ENCODE measurements at places on chromosomes 1 and 21.
A peak's percentile ranks its signal among the peaks of the same experiment; 100 is the strongest.

GRCh38 chr1:239835946-239836440, 255.7 kb upstream of the FMN2 start:
- no peak for DNase-seq

DNA sequence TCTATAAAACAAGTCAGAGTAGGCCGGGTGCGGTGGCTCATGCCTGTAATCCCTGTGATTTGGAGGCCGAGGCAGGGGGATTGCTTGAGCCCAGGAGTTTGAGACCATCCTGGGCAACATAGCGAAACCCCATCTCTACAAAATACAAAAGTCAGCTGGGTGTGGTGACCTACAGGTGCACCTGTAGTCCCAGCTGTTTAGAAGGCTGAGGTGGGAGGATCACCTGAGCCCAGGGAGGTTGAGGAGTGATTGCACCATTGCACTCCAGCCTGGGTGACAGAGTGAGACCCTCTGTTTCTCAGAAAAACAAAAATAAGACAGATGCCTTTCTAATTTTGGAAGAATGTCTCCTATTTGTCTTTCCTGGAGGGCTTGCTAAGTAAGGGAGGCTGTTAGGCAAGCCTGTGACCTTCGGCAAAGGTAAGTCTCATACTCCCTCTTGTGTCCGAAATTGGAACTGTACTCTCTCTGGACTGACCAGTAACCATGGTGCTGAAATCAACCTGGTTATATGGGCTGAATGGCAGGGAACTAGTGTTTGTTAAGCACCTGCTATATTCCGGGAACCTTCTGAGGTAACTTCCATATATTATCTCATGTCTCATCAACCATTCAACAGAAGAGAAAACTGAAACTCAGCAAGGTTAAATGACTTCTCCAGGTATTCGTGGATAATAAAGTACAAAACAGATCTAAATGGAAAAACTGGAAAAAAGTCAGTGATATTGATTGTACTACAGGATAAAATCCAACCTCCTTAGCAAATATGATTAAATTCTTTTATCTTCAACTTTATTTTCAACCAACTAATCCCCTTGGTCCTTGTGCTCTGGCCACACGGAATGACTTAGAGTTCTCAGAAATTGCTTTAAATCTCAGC, 11.8 kb upstream of the RAB3B start:
- DNase-seq = peak; percentile 82

GRCh38 chr21:44593598-44594405, 1.5 kb upstream of the KRTAP10-6 start:
- no peak for DNase-seq

GRCh38 chr1:7552402-7552801, 218.7 kb upstream of the VAMP3 start:
- no peak for DNase-seq

GRCh38 chr21:37758982-37759381, 157.3 kb downstream of the KCNJ6 start:
- peak; percentile 14 for DNase-seq

DNA sequence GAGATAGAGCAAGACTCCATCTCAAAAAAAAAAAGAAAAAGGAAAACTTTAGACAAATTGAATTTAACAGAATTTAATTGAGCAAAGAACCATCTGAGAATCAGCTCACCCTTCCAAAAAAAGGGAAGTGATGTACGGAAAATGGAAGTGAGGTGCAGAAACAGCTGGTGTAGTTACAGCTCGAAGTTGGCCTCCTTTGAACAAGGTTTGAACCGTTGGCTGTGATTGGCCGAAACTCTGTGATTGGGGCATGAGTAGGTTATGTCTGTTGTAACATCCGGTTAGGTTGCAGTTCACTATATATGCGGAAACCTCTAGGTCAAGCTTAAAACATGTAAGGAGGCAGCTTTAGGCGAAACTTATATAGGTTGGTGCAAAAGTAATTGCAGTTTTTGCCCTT, 97.9 kb upstream of the KIF26B start:
- DNase-seq = no peak

DNA sequence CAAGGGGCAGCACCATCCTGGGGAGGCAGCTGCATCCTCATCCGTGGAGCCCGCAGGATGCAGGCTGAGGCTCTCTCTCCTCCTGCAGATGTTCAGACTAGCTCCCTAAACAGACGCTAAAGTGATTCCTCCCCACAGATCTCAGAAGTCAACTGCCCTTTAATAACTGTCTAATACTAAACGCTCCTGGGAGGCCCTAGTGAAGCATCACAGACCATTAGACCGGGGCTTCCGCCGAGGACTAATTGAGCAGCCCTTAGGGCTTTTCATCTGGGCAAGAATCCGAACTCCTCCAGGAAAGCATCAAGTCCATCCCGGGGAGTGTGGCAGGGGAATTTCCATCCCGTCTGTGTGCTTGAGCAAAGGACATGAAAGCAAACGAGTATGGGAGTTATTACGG, 40.4 kb downstream of the PRDM16 start:
- DNase-seq = no peak

DNA sequence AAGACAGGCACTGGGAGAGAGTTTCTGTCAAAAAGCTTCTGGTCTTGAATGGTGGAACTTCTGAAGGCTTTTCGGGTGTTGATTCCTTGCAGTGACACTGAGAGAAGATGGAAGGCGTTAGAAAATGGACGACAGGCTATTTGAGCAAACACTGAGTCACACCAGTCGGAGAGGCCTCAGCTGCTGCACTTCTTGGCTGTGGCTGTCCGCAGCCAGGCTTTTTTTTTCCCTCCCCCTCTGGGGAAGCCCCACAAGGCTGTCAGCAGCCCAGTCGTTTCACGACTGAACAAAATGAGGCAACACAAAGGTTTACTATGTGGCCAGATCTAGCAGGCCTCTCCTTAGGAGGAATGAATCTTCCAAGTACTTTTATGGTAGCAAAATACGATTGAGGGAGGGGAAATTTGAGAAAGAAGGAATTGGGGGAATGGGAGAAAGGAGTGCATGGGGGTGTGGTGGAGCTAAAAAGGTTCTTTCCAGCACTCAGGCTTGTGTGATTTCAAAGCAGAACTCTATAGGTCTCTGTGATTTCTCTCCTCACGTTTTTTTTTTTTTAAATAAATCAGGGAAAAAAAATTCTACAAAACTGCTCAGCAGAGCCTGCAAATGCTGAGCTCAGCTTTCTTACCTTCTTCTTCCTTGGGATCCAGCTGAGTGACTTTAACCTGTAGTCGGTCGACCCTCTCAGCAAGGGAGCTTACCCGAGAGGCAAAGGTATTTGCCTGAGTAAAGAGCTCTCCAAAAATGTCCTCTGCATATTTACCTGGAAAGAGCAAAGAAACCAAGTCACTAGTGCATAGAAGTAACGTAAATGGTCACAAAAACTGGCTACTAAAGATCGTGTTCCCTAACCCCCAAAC, 26.1 kb downstream of the GPR3 start:
- no peak for DNase-seq

- peak; percentile 21 for DNase-seq
These were observed 404 bp downstream of the LRRC8C start for GRCh38 chr1:89633248-89633799.

GRCh38 chr1:115678141-115678540, 36.4 kb downstream of the VANGL1 start:
- DNase-seq = no peak

All from renal cortex interstitium (tissue), 15 donors.